Fibroblast of villous mesenchyme (primary cell): ENCODE measurements at places on chromosomes 3 and 15. TPM values are rescaled to one million over a fixed set of nuclear protein-coding genes. Genes with fewer than 3 reads are reported as not detected.
A peak's percentile ranks its signal among the peaks of the same experiment; 100 is the strongest.

DNA sequence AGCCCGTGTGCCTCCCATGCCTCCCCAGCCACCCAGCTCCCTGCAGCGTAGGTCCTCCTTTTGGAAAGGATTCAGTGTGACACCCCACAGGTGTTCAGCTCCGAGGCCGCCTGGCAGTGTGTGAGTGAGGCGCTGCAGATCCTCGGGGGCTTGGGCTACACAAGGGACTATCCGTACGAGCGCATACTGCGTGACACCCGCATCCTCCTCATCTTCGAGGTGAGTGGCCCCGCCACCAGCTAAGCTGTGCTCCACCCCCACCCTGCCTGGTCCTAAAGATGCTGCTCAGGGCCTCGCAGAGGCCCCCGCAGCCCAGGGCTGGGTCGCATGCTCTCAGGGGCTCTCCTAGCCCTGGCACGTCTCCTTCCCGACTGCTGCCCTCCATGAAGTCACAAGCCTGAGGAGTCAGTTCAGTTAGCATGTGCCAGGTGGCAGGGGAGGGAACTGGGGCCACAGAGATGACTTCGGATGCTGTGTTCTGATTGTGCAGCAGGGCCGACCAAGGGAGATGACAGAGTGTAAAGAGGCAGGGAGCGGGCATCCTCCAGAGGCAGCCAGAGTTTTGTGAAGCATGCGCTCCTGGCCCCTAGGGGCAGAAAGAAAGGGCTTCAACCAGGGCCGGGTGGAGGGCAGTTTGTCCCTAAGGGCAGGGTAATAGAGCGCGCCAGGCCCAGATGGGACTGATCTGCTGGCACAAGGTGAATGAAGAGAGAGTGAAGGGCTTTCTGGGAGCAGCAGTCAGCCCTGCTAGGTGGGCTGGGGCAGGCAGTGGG, 26.8 kb downstream of the ACAD9 start:
- DNase-seq = no peak

DNA sequence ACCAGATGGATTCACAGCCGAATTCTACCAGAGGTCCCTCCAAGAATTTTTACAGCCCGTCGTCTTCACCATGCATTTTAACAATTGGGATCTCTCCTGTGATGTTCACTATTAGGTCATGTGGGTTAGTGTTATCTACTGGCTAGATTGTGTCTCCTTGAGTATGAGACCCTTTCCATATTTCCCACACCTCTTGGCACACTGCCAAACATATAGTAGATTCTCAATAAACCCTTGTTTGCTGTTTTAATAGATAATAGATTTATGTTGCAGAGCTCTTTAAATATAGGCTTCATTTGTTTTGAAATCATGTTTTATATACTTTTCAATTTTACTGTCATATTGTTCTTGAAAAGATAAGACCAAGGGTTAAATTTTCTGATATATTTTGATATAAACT, 34.9 kb upstream of the ADGRG7 start:
- no peak for DNase-seq

DNA sequence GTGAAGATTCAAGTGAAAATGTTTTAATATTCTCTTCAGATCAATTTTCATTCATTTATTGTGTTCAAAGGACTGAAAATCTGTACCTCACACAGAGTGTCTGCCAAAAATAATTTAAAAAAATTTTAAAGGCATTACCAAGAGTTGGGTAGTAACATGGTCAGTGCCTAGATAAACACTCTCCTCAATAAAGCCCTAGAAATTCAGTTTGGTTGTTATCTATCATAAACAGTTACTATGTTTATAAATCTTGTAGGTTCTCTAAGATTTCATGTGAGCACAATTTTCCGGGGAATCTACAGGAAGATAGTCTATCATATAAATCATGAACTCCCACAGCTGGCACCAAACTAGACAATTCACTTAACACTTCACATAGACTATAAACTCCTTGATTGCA, 128.6 kb downstream of the GSK3B start:
- DNase-seq = peak; percentile 44

DNA sequence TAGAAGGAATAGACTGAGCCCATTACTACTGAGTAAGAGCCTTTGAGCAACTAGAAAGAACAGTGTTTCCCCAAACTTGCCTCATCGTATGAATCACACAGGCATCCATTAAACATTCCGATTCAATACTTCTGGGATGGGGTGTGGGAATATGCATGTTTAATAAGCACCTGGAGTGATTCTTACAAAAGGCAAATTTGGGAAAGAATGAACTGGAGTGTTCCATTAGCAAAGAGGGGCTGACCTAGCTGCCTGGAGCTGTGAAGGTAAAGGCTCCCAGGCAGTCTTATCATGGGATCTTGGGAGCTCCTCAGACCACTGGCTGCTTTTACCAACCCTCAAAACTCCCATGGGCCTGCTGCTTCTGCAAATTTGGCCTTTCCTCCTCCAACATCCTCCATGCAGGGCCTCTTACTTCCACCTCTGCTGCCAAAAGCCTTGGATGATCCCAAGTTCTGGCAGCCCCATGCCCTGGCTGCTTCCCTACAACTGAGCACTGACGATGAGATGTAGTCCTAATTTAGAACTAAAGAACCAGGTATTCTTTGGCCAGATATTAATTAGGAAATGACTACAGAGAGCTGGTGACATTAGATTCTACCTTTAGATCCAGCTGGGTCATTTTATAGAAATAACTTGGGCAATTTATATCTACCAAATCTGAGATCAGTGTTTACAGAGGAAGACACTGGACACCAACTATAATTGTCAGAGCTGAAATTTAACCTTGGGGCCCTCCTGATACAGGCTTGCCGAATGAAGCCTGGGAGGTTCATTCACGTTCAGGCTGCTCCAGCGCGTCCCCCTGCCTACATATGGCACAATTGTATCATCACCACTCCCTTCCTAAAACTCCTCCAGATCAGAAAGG, 11.2 kb upstream of the HOMER2 start:
- no peak for DNase-seq

DNA sequence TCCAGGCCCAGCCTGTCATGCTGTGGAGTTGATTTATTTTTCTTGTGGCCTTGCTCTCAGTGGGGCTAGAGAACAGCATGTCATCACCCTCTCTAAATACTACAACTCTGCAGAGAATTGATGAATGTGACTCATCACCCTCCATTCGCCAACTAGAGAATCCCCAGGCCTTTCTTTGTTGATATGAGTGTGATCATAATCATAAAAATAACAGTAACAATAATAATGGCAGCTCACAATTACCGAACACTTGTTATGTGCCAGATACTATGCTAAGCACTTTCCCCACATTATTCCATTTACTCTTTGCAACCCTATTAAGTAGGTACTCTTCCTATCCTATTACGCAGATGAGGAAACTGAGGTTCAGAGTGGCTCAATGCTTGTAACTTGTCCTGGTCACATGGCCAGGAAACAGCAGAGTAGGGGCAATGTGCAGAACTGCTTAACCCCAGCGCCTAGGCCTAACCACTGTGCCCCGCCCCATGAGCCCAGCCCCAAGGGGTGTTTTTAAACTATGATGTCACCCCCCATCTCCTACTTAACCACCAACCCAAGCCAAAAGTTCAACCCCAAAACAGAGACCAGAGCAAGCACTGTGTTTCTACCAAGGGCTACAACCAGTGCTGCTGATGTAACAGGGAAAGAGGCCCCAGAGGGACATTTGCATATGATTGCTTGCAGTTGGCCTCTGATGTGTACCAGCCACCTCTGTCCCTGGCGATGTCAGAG, 104.5 kb downstream of the ADCY5 start:
- DNase-seq = peak; percentile 17

The PLSCR5 gene
- not detected in 2 replicates for total RNA-seq

The AP3B2 gene
- total RNA-seq = 0.43 and 0.64 TPM in 2 replicates

- DNase-seq = no peak
Observed at GRCh38 chr3:190318666-190319065, 3.6 kb downstream of the CLDN1 start.

The ATP13A5 gene
- not detected in 2 replicates for total RNA-seq
